Astrocyte of the cerebellum (primary cell): ENCODE measurements at places on chromosomes 1 and 21.
A peak's percentile ranks its signal among the peaks of the same experiment; 100 is the strongest.

GRCh38 chr1:27021354-27022031 lies 8.8 kb upstream of the TENT5B start:
- no peak for DNase-seq

GRCh38 chr1:56838759-56839158 lies 15.8 kb upstream of the C8A start:
- DNase-seq: no peak

DNA sequence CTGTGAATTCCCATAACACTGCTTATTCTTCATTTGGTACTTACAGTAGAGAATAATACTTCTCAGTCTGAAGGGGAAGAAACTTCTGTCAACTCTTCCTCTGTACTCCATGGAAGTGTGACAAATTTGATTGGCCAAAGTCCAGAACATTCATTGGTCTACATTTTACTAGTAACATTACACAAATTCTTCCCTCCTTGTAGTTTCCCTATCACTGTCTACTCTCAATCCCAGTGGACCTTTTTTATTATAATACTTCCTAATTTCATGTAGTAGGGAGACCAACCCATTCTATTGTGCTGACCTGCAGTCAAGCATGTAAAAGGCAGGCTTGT lies 74.7 kb downstream of the ALG6 start:
- peak; percentile 27 for DNase-seq

GRCh38 chr1:26009796-26010447 lies 11.7 kb upstream of the EXTL1 start:
- no peak for DNase-seq

DNA sequence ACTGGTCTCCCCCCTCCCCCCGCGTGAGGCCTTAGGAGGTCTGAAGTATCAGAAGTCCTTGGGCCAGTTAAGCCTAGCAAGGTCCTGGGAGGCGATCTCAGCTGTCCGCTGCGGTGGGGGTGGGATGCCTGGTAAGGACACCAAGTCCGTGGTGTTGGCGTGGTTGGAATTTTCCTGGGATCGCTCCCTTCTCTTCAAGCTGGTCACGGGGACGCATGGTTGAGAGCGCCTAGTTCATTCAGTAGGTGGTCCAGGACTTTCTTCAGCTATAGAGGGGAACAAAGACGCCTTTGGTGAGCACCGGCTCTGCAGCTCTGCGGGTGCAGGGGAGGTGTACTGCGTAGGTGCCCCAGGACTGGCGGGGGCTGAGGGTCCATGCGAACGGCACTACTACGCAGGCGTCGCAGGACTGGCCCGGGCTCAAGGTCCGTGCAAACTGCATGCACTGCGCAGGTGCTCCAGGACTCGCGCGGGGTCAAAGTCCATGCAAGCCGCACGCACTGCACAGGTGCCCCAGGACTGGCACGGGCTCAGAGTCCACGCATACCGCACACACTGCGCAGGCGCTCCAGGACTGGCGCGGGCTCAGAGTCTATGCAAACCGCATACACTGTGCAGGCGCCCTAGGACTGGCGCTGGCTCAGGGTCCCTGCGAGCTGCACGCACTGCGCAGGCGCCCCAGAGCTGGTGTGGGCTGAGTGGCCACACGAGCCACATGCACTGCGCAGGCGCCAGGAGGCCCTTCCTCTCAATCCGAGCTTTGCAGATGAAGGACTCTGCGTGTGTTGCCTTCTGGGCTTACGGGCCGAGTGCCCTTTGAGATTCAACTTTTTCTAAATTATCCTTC lies 36.6 kb upstream of the HMGN1 start:
- peak; percentile 47 for DNase-seq

DNA sequence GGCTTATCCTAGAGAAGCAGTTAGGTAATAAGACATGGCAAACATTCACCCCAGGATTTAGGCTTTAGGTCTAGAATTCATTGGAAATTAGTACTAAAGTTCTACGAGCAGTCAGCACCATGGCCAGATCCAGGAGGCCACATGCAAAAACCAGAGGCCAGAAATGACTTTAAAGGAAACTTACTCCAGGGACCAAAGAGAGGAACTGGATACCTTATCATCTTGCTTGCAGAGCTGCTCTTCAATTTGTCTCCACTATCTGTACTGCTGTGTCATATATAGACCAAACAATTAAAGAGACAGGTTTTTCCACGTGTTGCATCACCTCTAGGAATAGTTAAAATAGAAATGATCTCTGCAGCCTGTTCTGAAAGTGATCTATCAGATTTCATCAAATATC lies 127.8 kb downstream of the LMX1A start:
- no peak for DNase-seq

DNA sequence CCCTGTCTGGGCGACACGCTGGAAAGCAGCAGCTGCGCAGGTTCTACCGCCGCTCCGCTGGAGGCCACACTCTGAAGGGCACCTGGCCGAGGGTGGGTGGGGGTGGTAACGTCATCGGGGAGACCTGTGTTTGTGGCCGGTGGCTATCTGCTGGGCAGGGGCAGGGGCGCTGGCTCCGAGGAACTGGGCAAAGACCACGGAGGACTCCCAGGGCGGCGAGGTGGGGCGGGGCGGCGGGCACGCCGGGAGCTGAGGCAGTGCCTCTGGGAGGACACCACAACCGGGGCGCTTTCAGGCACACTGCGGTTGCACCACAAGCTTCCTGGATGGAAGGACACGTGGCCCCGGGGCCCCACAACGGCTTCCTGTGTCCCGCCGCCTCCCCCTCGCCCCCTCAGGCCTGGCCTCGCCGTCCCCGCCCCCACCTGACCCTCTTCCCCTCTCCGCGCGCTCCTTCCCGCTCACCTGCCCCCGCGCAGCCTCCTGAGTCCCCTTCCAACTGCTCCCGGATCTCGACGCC lies 3.3 kb upstream of the DENND2D start:
- no peak for DNase-seq

GRCh38 chr1:230814949-230815692 lies 53.2 kb downstream of the C1orf198 start:
- DNase-seq: no peak

- no peak for DNase-seq
These were observed 22.3 kb upstream of the ATP5PO start for GRCh38 chr21:33937931-33938339.
